CD4-positive, alpha-beta T cell treated with Interferon alpha-2 for 1 hour (primary cell): ENCODE measurements at places on chromosomes 1 and 21.

DNA sequence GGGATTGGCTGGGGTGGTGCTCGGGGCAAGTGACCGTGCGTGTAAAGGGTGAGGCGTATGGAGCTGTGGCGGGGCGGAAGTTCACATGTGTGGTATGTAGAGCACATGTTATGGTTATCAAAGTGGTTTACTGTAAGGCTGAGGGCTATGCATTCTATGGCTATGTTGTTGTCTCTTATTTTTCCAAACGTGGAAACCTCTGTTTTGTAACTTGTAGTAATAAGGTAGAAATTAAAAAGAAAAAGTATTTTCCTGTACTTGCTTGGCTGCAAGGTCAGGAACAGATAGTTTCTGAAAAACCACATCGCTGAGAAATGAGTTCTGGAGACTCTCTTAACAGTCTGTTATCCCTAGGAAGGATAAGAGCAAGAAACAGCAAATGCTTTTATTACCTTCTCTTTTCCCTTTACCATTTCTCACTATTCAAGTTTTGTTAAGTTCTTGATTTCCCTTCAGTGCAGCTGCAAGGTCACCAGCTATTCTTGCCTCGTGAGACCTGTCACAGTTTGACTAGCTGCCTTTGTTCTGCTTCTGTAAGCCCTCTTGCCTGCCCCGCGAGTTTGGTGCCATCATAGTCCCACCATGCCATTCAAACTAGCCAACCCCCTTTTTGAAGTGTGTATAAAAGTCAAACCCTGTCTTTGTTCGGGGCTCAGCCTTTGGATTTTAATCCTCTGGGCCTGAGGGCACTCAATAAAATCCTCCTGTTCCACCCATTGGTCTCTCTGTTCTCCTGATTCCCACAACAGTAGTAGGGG is 9.5 kb downstream of the RNU1-2 start:
- DNase-seq: peak; percentile 55

- DNase-seq: no peak
Observed at GRCh38 chr1:93328809-93329760, 16.6 kb upstream of the DR1 start.

- DNase-seq: no peak
Observed at GRCh38 chr1:46675549-46676314, 4.1 kb downstream of the TEX38 start.

GRCh38 chr1:13737398-13737797 is 37.4 kb downstream of the PRDM2 start:
- no peak for DNase-seq

- no peak for DNase-seq
Observed at GRCh38 chr1:109768335-109768650, 4.6 kb upstream of the EPS8L3 start.
